Stimulated activated CD8-positive, alpha-beta memory T cell treated with anti-CD3 and anti-CD28 coated beads, Interleukin-4, amount 100 ng/mL, for 4 hours (primary cell): ENCODE measurements at places on chromosomes 6 and 20.

GRCh38 chr20:45863543-45864470 lies 6.4 kb downstream of the ZSWIM3 start:
- no peak for DNase-seq

- no peak for DNase-seq
Measured at GRCh38 chr6:36980129-36980528, 5.9 kb downstream of the MTCH1 start.

DNA sequence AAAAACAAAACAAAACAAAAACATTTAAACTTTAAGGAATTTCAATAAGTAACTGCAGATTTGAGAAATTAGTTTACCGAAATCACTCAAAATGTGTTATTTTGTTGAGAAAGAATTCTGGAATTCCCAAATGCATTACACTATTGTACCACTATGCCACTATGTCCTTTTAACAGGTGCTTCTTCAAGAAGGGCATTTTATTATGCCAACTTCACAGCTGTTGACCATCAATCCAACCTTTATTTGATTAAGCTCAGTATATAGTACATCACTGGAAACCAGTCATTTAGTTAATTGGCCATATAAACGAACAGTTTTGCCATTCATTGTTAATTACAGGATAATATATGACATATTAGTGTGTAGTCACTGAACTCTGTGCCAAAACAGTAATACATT lies 221.7 kb downstream of the ARHGAP18 start:
- DNase-seq: no peak

GRCh38 chr6:108671790-108672189 lies 111.1 kb downstream of the FOXO3 start:
- DNase-seq: no peak

GRCh38 chr20:54355631-54356280 lies 119.6 kb upstream of the DOK5 start:
- DNase-seq: no peak

- no peak for DNase-seq
Measured at GRCh38 chr6:1630212-1630770, 20.6 kb downstream of the FOXC1 start.

GRCh38 chr20:53935344-53936084 lies 134.9 kb downstream of the BCAS1 start:
- no peak for DNase-seq
